ENCODE measurements at places on chromosomes 2 and 18.

DNA sequence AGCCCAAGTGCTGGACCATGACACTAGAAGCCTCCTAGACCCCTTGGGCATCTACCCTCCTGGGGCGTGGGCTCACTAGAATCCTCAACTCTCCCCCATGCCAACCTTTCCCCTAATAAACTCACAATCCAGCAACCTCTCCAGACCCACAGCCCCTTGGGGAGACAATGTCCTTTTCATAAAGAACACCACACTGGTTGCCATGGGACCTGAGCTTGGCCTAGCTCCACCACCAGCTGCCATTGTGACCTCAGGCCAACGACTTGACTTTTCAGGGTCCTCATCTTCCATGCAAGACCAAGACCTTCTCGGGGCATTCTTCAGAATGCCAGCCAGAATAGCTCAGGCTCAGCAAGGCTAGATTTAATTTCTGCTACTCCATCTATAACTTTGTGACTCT is 128.1 kb upstream of the NPAS2 start:
- DNase-seq = no peak

DNA sequence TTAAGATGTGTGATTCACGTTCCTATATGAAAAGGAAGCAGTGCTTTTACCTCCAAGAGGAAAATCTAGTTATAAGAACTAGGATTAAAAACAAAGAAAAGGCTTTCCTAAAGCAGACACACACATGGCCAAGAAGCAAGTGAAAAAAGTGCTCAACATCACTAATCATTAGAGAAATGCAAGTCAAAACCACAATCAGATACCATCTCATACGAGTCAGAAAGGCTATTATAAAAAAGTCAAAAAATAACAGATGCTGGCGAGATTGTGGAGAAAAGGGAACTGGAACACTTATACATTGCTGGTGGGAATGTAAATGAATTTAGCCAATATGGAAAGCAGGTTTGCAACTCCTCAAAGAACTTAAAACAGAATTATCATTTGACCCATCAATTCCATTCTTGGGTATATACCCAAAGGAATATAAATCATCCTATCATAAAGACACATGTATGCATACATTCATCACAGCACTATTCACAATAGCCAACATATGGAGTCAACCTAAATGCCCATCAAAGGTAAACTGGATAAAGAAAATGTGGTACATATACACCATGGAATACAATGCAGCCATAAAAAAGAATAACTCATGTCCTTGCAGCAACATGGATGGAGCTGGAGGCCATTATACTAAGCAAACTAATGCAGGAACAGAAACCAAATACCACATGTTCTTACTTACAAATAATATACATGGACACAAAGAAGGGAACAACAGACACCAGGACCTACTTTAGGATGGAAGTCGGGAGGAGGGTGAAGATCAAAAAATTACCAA is 285.3 kb downstream of the RAD51AP2 start:
- no peak for DNase-seq

DNA sequence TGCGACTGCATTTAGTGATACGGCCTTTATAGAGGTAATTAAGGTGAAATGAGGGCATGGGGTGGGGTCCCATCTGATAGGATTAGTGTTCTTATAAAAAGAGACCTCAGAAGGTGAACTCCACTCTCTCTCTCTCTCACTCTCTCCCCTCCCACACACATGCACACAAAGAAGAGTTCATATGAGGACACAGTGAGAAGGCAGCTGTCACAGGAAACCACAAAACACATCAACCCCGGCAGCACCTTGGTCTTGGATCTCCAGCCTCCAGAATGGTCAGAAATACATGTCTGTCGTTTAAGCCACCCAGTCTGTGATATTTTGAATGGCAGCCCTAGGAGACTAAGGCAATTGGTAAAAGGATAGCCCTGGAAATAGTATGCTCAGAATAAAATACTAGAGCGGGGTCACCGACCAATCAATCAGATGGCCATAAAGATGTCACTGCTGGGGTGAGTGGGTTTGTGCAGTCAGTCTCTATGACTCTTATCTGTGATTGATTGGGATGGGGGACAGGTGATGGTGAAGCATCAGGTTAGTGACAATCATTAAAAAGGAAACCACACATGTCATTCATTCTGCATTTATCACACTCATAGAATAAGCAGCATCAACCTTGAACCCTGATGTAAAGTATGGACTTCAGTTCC is 118.9 kb upstream of the POU3F3 start:
- no peak for DNase-seq

GRCh38 chr18:76874642-76875389 is 52.5 kb downstream of the ZNF236 start:
- no peak for DNase-seq

DNA sequence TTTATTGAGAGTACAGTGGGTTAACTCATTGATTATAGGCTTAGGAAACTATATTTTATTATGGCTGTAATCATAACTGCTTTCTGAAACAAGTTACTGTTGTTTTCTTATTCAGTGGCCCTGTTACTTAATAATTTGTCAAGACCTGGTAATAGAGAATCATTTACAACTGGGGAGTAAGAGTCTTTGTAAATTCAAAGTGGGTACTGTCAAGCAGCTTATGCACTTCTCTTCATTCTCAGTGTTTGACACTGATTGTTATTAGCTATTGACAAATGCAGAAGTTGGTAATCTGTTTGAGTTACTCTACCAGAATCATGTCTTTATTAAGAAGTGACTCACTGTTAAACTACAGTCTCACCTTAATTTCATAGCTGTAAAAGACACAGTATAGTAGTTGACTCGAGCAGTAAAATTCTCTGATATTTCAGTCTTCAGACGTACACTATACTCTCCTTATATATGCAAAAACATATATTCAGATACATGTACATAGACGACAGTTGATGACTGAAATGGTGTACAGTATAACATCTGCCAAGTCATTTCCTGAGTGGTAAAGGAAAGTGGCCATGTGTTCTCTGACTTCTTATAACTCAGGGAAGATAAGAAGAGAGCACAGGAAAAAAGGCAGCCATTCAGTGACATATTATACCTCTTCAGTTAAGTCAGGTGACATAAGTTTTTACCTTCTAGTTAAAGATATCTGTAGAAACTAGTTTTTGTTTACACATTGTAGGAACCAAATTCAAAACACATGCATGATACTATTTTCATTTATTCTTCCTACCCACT is 36.0 kb upstream of the TTC27 start:
- no peak for DNase-seq

DNA sequence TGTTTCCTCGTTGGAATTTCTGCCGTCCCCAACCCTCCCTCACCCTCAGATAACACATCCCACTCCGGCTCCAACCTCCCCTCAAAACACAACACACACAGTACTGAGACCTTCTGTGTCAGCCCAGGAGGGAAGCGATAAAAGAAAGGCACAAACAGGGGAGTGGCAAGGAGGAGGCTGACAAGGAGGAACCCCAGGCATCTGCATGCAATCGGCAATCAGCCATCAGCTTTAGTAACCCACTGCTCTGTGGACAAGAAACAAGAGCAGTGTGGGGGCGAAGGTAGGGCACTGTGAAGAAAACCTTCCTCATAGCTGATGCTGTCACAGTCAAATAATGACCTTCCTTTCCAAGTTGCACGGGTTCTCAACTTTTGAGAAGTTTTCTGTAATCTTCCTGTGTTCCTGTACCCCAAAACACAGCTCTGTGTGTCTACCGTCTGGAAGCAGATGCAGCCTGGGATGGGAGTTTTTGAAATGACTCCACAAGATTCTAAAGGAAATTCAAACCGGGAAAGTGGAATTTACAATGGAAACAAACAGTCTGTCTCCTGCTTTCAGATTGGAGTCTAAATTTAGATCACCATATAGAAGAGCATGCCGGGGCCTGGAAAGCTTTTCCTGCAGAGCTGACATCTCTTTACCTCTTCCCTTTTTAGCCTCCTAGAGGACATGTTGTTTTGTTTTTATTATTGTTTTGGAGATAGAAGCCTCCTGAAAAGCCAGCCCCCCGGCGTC is 16.4 kb upstream of the LPIN2 start:
- no peak for DNase-seq
